GM12878 (cell line): ENCODE measurements at places on chromosomes 2 and 18. TPM values are rescaled to one million over a fixed set of nuclear protein-coding genes. Genes with fewer than 3 reads are reported as not detected.

- no peak overlapping the region for H3K4me3 ChIP-seq
- no peaks in the 10 kb centered on the region for H3K36me3 ChIP-seq
Measured at GRCh38 chr2:10765914-10766313, 44.5 kb downstream of the ATP6V1C2 start.

- DNase-seq, result no peak
- H3K27me3 ChIP-seq, result peaks cover 8% of the 10 kb centered on the region
- H3K4me1 ChIP-seq, result no peaks in the 10 kb centered on the region
- no peak overlapping the region for H3K27ac ChIP-seq
Measured at GRCh38 chr2:172976116-172976515, 99.5 kb upstream of the MAP3K20 start.

DNA sequence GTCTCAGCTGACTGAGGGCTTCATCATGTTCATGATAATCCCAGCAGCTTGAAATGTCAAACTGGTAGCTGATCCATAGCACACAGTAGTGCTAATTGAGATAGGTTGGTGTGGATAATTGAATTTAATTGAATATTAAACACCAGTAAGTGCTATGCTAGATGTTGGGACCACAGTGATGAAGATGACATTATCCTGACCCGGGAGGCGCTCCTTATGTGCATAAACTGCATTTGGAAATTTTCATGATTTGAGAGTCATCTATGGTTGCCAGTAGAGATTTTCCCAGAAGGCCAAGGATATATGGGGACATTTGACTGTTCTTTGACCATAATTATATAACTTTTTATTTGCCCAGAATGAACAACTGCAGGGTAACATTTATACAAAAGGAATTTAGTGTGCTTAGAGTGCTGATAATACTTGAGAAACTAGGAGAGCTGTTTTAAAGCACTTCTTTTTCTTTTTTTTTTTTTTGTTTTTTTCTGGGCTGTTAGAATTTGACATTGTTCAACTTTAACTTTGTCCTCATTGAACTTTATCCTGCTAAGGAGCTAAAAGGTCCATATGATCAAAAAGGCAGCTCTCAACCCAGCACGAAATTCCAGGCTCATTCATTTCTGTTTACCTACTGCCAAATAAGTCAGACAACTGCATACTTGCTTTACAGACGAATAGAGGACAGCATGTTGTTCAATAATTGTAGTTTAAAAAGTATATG is 242.8 kb downstream of the NEDD4L start:
- no peaks in the 10 kb centered on the region for H3K36me3 ChIP-seq
- H3K4me1 ChIP-seq, result peaks cover 9% of the 10 kb centered on the region; the same call in 1 of the 2 replicates
- no peak overlapping the region for H3K27ac ChIP-seq
- H3K4me3 ChIP-seq, result no peak overlapping the region

GRCh38 chr2:106642679-106643078 is 155.5 kb downstream of the CD8B2 start:
- no peak overlapping the region for H3K4me3 ChIP-seq
- H3K36me3 ChIP-seq, result no peaks in the 10 kb centered on the region
- no peak for DNase-seq
- H3K27ac ChIP-seq, result no peak overlapping the region
- H3K27me3 ChIP-seq, result no peaks in the 10 kb centered on the region

DNA sequence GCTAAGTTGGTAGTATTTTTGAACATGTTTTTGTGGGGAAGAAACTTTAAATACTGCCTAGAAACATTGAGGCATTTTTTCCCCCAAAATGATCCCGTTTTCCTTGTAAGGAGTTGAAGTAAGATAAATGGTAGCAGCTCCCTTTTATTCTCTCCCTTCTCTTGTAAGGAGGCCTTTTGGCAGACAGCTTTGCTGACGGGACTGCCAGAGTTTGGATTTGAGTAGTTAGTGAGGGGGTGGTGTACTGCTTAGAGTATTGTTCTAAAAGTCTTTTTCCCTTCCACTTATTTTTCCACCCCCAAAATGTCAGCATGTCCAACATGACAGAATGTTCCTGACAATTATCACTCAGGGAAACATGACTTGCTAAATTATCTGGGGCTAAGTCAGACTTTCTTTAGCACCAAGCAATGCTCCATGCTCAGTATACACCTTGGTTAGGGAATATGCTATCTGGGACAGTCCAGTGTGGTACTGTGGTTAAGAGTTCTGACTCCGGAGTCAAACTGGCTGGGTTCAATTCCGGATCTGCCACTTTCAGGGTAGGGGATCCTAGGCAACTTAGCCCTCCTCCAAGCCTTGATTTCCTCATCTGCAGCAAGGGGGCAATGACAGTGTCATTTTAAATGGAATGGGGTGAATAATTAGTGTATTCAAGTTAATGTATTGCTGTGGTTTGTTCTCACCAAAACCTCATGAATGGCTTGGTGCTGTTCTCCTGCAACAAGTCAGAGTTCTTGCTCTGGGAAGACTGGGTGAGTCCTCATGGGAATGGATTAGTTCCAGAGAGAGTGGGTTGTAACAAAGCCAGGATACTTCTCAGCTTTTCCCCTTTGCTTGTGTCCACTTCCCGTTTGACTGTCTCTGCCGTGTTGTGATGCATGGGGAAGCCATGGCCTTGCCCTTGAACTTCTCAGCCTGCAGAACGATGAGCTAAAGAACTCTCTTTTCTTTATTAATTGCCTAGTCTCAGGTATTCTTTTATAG is 116.2 kb downstream of the TANC1 start:
- no peaks in the 10 kb centered on the region for H3K36me3 ChIP-seq
- no peaks in the 10 kb centered on the region for H3K27me3 ChIP-seq
- no peak overlapping the region for H3K4me3 ChIP-seq
- H3K27ac ChIP-seq, result no peak overlapping the region
- H3K4me1 ChIP-seq, result no peaks in the 10 kb centered on the region

DNA sequence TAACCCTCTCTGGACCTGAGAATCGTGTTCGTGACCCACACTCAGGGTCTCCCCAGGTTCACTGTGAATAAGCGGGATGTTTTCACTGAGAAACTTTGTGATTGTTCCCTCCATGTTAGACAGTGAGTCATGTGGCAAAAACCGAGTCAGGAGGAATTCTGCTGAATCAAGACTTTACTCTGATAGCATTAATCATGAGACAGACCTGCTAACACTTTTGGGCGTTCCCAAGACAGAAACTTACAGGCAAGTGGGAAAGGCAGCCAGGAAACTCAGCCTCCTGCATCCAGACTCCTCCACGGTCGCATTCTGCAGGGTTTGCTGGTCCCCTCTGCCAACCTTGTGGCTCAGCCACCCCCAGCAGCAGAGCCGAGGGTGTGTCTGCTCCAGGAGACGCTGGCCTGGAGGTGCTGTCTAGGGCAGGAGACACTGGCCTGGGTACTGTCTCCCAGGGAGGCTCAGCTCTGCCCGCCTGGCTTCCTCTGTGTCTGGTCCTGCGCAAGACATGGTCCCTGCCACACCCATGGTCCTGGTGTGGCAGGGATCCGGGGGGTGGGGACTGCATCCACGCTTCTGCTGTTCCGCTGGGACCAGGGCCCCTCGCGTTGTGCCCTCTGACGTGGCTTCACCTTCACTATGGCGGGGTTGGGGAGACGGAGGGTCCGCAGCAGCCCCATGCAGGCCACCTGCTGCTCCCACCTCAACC is 177.4 kb downstream of the TWIST2 start:
- no peak overlapping the region for H3K4me3 ChIP-seq
- no peak for DNase-seq
- no peaks in the 10 kb centered on the region for H3K36me3 ChIP-seq

KCNK3 gene
- polyA plus RNA-seq, result not detected in 2 replicates

DQX1 gene
- polyA plus RNA-seq, result 2.1 and 2.4 TPM in 2 replicates

DYNAP gene
- polyA plus RNA-seq, result not detected in 2 replicates

DNA sequence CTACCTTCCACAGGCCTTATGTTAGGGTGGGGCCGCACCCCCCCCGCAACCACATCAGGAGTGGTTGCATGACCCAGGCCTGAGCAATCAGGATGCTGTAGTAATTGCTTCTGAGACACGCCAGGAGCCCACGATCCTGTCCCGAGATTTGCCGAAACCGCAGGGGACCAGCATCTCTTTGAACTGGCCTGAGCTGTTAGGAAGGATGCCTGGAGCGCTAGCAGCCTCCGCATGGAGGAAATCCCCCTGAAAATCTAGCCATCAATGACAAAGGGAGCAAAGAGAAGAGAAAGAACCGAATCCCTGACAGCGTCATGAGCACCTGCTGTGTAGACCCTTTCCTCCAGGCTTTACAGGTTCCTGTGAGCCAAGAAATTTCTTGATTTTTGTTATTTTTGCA is 8.7 kb upstream of the TEX44 start:
- no peaks in the 10 kb centered on the region for H3K27me3 ChIP-seq
- DNase-seq, result no peak
- no peak overlapping the region for H3K4me3 ChIP-seq
- no peaks in the 10 kb centered on the region for H3K36me3 ChIP-seq
- H3K4me1 ChIP-seq, result no peaks in the 10 kb centered on the region
- H3K27ac ChIP-seq, result no peak overlapping the region

ITGA4 gene
- 79.3 and 79.7 TPM in 2 replicates for polyA plus RNA-seq
